ENCODE measurements at places on chromosomes 16 and 17.

DNA sequence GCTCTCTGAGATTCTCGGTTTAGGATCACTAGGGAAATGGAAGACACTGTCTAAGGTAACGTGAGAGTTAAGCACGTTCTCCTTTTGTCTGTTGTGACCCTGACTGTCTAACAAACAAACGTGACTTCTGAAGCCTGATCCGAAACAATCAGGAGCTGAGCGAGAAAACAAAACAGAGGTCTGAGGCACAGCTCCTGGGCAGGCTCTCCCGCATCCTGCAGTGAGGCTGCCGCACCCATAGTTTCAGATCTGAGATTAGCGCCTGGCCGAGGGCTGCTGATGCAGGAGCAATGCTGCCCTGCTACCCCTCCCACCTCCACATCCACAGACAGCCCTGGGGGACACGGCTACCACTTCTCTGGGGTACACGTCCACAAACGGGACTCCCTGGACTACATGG, 46.7 kb downstream of the RNF157 start:
- DNase-seq: no peak

GRCh38 chr17:39099663-39100286, 51.7 kb downstream of the PLXDC1 start:
- DNase-seq: no peak

DNA sequence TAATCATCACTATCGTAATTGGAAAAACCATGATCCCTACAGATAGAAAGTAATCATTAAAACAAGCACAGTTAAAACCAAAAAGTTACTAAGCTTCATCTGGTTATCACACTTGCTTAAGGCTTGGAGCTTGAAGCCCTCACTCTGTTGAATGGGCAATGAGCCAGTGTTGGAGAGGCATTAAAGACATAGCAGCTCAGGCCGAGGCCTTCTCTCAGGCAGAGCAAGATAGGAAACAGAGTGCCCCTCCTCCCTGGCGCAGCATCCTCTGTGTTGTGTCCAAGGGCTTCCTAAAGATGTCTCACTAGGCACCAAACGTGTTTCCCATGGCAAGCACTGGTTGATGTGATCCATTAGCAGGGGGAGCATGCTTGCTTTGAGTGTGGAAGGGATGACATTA, 34.9 kb upstream of the LGALS9 start:
- DNase-seq: no peak

DNA sequence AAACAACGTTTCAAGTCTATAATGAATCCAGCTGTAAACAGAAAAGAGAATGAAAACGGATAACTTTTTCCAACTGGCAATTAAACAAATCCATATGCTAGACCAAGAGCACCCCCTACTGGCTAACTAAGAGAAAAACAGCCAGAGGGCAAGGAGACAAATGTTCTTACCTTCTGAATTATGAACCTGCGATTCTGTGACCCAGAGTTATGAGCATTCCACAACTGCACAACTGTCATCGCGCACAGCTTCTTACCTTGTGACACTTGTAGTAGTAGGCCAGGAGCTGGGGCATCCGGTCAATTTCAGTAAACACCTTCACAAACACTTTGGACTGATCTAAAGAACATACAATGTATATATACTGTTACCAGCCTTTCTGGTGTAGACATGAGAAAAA, 18.6 kb downstream of the COG7 start:
- DNase-seq: peak; percentile 72

GRCh38 chr16:85982563-85982939, 83.6 kb downstream of the IRF8 start:
- DNase-seq: no peak

GRCh38 chr17:34562387-34562786, 17.0 kb upstream of the TMEM132E start:
- DNase-seq: no peak

DNA sequence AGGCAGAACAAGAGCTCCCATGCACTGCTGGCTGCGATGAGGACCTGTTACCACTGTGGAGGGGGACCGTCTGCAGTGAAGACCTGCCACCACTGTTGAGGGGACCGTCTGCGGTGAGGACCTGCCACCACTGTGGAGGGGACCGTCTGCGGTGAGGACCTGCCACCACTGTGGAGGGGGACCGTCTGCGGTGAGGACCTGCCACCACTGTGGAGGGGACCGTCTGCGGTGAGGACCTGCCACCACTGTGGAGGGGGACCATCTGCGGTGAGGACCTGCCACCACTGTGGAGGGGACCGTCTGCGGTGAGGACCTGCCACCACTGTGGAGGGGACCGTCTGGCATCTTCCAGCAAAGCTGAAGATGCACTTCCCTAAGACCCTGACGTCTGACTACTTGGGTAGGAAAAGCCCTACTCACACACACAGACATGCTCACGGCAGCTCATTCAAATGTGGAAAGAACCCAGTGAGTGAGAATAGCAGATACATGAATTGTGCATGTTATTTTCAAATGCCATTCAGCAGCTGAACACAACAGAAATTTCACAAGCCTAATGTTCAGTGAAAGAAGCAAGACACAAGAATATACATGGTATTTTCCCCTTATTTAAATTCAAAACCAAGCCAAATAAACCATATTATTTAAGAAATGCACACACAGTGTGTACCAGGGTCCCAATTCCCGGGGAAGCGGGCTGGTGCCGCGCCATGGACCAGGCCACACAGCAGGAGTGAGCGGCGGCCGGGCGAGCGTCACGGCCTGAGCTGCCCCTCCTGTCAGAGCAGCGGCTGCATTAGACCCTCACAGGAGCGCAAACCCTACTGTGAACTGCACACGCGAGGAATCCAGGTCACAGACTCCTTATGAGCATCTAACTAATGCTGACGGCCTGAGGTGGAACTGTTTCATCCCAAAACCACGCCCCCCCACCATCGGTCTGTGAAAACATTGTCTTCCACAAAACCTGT, 64.2 kb upstream of the METRNL start:
- DNase-seq: no peak

- DNase-seq: no peak
These were observed 10.8 kb upstream of the HSBP1 start for GRCh38 chr16:83797013-83797412.

- DNase-seq: no peak
These were observed 17.1 kb downstream of the ERI2 start for GRCh38 chr16:20789130-20789529.

GRCh38 chr17:77436481-77436880, 295.7 kb downstream of the SEC14L1 start:
- no peak for DNase-seq

GRCh38 chr16:83473926-83474650, 333.7 kb upstream of the HSBP1 start:
- no peak for DNase-seq

- DNase-seq: peak; percentile 49
These were observed 716 bp downstream of the TMEM94 start for GRCh38 chr17:75457047-75457654.

- no peak for DNase-seq
These were observed 35.2 kb downstream of the CIBAR2 start for GRCh38 chr16:85077039-85077438.

DNA sequence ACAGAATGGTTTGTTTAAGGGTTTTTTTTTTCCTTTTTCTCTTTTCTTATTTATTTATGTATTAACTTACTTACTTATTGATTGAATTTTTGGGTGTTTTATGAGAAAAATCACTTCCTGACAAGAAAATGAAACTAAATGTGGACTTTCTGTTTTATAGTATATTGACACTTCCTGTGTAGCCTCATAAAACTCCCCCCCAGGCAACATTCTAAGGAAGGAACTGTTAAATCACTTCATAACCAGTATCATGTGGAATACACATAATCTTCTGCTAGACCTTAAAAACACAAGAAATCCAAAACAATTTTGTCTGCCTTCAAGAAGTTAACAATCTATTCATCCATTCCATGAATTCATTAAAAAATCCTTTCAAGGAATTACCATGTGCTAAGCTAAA, 164.1 kb upstream of the TOM1L1 start:
- DNase-seq: no peak

GRCh38 chr16:68889508-68890150, 46.3 kb downstream of the TANGO6 start:
- DNase-seq: no peak

- no peak for DNase-seq
These were observed 32.8 kb downstream of the DNAH2 start for GRCh38 chr17:7750321-7750821.

GRCh38 chr16:66490774-66491715, 58.9 kb downstream of the TK2 start:
- DNase-seq: no peak

- DNase-seq: no peak
These were observed 25.3 kb upstream of the PYY start for GRCh38 chr17:43979011-43979410.

GRCh38 chr16:88924834-88925539, 52.0 kb downstream of the CBFA2T3 start:
- peak; percentile 65 for DNase-seq

DNA sequence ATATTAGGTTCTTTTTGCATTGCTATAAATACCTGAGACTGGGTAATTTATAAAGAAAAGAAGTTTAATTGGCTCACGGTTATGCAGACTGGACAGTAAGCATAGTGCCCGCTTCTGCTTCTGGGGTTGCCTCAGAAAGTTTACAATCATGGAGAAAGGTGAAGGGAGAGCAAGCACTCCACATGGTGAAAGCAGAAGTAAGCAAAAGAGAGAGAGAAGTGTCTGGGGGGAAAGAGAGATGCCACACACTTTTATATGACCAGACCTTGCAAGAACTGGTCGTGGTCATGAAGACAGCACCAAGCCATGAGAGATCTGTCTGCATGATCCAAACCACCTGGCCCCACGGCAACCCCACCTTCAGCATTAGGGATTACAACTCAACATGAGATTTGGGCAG, 45.4 kb downstream of the KCNJ16 start:
- no peak for DNase-seq

DNA sequence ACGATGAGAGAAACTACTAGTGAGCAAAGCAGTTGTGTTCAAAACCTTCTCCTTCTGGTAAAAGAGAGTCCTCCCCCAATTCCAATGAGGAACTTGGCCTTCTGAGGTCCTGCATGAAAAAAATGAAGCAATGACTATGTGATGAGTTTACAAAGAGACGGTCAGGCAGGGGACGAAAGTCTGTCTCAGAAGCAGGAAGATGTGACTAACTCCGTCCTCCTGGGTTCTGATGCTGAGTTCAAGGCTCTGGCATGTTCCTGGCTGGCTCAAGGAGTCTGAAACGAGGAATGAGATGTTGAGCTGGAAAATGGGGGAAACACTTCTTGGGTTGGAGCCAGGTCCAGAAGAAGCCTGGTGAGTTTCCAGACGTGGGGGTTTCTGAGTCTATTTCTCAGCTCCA, 129.6 kb downstream of the CPPED1 start:
- no peak for DNase-seq

DNA sequence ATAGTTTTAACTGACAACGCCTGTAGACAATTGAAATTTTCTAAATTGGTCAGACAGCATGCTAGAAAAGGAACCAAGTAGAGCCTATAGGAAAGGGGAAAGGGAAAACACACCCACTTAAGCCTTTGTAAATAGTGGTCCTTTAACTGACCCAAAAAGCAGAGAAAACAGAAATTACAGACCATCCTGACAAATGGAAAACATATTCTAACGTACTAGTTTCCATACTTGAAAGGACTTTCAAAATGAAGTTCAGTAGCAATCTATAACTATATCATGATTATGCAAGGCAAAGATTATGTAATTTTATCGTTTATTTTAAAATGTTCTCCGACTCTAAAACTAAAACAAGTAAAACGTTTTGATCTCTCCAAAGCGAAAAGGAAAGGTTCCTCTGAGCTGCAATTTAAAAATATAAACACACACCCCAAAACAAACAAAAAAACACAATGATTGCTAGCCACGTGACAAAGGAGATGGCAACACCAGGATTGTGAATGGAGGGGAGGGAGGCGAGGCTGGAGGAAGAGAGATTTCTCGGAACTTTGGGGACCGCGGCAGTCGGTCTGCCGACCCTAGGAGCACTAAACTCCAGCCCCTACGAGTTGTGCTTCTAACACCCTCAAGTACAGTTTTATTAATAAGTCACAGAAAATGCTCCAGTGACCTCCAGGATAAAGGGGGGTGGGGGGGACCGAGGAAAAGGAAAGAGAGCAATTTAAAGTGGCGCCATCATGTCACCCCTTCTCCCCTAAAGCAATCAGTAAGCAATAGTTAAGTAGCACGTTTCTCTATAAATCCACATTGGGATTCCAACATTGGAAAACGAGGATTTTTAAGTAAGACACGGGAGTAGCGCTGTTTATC, 1.7 kb downstream of the KANSL1 start:
- peak; percentile 62 for DNase-seq

Data from NCI-H2081 (cell line).